Stimulated activated CD8-positive, alpha-beta memory T cell treated with anti-CD3 and anti-CD28 coated beads, Interleukin-15, amount 100 ng/mL, for 24 hours (primary cell): ENCODE measurements at places on chromosomes 1 and 21.

DNA sequence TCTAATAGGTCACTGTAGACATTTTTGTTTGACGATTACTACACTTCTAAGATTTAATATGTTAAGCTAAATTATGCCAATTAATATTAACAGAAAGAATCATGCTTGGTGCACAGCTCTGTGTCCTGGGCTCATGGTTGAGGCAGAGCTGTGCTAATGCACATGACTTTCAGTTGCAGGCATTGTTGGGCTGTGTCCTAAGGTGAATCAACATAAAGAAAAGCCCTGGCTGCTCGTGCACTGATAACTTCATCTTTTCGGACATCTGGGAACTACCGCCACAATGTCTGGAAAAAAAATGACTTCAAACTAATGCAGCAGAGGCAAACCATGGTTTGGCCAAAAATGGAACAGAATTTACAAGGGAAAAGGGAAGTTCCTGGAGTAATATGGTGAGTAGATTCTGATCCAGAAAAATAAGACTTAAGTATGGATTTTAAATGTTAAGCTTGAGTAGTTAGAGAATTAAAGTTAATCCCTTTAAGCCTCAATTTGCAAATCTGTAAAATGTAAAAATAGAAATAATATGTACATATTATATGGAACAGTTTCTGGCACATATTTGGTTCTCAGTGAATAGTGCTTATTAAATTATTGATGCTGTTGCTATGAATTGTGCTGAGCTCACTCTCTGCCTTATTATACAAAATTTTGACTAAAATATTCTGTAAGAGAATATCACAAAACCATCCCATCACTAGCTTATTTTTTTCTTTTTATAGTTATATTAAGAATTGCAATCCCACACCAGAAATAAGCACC is 186.1 kb downstream of the BRINP2 start:
- DNase-seq, result no peak

DNA sequence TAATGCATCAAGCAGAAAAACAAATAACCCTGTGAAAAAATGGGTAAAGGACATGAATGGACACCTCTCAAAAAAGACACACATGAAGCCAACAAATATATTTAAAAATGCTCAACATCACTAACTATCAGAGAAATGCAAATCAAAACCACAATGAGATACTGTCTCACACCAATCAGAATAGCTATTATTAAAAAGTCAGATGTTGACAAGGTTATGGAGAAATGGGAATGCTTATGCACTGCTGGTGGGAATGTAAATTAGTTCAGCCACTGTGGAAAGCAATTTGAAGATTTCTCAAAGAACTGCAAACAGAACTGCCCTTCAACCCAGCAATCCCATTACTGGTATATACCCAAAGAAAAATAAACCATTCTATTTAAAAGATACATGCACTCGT is 86.6 kb upstream of the TNFSF4 start:
- no peak for DNase-seq

GRCh38 chr1:71565262-71565661 is 484.4 kb upstream of the ZRANB2 start:
- no peak for DNase-seq

GRCh38 chr1:154624746-154625643 is 17.0 kb upstream of the ADAR start:
- DNase-seq, result no peak

DNA sequence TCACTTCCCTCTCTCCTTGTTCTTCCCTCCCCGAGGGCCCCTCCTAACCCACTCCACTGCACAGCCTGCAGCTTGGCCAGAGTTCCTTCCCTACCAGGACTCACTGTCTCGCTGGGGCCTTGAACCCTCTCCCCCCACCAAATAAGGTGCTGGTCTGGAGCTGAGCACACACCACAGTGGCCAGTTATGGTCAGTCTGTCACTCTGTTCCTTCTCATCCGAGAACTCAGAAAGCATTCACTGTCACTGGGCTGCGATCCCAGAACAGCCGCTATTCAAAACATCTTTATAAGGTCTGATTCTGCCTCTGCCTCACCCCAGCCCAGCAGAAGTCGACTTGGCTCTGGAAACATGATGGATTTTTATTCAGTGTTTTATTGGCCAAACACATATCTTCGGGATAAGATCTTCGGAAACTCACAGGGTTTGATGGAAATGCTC is 19.8 kb upstream of the LBR start:
- no peak for DNase-seq

- DNase-seq, result no peak
Observed at GRCh38 chr21:35525443-35525842, 476.3 kb upstream of the RUNX1 start.

DNA sequence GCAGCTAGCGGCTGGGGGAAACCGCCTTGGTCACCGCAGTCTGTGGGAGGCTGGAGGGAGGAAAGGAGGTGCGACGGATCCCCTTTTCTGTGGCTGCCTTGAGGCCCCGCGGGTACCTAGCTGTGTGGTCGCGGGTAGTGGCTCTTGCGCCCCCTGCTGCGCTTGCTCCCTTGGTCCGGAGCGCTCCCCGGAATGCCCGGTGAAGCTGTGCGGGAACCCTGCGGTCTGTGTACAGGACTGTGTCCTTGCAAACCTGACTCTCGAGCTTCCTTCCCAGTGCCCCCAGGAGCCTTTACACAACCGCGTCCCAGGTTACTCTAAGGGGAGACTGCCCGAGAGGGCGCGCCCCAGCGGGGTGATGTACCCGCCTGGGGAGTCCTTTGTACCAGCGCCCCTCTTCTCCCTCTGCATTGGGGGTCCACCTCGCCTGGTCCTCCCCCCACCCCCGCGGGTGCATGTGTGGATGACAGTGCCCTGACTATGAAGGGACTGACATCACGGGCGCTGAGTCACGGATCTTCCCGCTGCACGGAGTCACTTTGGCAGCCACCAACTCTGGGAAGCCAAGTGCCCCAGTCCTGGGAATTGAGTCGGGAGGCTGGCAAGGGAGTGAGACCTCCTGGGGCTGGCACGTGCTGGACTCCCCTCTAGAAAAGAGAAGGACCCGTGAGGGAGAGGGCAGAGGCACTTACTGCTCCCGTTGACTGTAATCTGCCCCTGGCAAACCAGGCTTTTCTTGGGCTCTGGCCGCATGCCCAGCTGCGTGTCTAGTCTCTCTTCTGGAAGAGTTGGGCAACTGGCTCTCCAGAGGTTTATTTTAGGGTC is 816 bp downstream of the IL6R start:
- no peak for DNase-seq
